ENCODE measurements at places on chromosomes 4 and X.

DNA sequence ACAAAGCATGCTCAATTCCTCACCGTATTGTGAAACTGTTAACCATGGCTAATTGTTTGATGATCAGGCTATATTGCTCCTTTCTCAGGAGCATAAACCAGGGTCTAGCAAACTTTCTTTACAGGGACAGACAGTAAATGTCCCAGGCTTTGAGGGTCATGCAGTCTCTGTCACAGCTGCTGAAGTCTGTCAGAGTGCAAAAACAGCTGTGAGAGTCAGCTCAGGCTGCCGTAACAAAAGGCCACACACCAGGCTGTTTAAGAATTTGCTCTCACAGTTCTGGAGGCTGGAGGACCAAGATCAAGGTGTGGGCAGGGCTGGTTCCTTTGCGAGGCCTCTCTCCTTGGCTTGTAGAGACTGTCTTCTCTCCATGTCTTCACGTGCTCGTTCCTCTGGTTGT is 75.6 kb downstream of the GPR143 start:
- no peak for DNase-seq

- no peak for DNase-seq
These were observed 37.7 kb downstream of the ARHGEF9 start for GRCh38 chrX:63747331-63747730.

GRCh38 chrX:13239272-13239671 is 80.6 kb downstream of the ATXN3L start:
- DNase-seq = no peak

GRCh38 chr4:128388796-128389195 is 101.2 kb upstream of the PGRMC2 start:
- DNase-seq = no peak

- DNase-seq = no peak
These were observed 123.5 kb upstream of the FAT4 start for GRCh38 chr4:125191232-125191631.

- DNase-seq = no peak
These were observed 20.5 kb downstream of the PSMD10 start for GRCh38 chrX:108070891-108071290.

GRCh38 chrX:1239681-1240142 is 27.3 kb upstream of the CRLF2 start:
- DNase-seq = no peak

DNA sequence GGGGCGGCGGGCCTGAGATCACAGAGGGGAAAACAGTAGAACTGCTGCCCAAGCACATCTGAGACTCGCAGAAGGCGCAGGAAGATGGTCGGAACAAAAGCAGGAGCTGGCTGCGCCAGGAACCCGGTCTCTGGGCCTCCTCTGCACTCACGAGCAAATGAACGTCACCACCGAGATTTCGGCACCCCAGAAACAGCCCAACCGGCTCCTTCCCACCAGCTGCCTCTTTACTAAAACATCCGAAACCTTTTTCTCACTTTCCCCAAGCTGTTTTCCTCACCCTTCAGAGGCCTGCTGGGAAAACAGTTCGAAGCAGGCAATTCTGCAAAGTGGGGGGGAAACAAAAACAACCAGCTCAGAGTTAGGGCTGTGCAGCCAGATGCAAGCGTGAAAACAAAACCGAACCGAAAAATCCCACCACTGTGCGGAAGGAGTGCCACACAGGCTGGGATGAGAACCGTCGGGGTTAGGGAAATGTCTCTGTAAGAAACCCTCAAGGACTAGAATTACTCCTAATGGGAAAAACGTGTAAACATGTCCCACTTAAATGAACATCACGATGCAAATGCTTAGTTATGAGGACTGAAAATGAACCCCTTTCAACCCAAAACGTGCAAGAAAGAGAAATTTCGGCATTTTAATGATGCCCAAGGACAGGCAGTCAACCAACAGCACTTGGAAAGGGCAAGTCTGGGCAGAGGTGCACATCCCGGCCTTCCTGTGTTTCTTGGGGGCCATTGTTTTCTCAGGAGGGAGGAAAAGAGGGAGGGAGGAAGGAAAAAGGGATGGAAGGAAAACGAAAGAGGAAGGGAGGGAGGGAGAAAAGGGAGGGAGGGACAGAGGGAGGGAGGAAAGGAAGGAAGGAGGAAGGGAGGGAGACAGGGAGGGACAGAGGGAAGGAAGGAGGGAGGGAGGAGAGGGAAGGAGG is 15.8 kb downstream of the DHRSX start:
- no peak for DNase-seq

- DNase-seq = no peak
These were observed 497.2 kb downstream of the RAPGEF2 start for GRCh38 chr4:159600061-159600460.

DNA sequence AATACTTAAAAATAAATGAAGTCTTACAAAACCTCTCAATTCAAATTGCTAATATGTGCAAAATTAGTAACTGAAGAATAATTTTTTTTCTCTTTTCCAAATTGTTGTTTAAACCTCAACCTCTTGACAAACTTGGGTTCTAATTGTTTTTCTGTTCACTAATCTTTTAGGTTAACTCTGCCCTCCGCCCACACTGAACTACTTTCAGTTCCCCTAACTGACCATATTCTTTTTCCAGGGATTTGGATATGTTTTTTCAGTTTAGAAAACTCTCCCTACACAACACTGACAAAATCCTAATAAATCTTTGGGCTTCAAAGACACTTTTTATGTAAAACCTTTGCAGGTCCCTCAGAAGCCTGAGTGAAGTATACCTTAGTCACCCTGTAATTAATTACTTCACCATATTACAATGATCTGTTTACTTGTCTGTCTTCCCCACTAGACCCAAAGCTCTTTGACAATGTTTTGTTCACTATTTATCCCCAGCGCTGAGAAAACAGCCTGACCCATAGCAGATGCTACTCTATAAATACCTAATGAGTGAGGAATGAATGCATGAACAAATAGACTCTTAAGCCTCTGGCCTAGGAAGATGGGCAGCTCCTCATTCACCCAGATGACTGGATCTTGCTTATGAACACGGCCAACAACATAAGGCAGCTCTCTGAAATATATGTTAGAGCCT is 134.9 kb downstream of the MAML3 start:
- DNase-seq = no peak

- DNase-seq = no peak
These were observed 78.7 kb downstream of the WDFY3 start for GRCh38 chr4:84887824-84888223.

DNA sequence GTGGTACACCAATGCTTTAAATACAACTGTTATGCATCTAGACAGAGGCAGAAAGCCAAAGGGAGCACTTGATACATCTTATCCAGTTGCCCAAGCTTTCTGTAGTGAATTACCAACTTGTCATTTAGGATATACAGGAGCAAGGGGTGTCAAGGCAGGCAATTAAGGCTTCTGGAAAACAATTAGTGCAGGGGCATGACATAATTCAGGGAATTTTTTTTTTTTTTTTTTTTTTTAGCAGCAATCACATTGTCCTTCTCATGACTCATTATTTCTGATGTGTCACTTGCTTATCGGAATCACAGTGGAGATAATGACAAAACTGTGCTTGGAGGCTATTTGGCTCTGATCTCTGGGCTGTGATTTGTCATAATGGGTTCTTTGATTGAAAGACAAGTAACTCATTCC is 259.5 kb downstream of the ARHGAP24 start:
- DNase-seq = no peak

DNA sequence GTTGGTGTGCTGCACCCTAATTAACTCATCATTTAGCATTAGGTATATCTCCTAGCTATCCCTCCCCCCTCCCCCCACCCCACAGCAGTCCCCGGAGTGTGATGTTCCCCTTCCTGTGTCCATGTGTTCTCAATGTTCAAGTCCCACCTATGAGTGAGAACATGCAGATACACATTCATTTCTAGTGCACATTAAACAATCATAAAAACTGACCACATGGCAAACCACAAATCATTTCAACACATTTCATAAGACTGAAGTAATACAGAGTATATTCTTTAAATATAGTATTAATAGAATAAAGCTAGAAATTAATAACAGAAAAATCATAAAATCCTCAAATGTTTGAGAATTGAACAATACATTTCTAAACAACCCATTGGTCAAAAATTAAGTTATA is 34.1 kb downstream of the PRKG2 start:
- no peak for DNase-seq
